ENCODE measurements at places on chromosomes 3 and 15. TPM values are rescaled to one million over a fixed set of nuclear protein-coding genes. Genes with fewer than 3 reads are reported as not detected.
A peak's percentile ranks its signal among the peaks of the same experiment; 100 is the strongest.

Gene DPPA2
- not detected for total RNA-seq

Gene TF
- under 0.01 TPM for total RNA-seq

Gene C3orf80
- 0.73 TPM for total RNA-seq

Gene CHP1
- total RNA-seq = 106 TPM

Gene RASL12
- total RNA-seq = 0.58 TPM

Gene STRA6
- not detected for total RNA-seq

Gene CD86
- not detected for total RNA-seq

GRCh38 chr3:118527514-118528044, 507.1 kb downstream of the IGSF11 start:
- no peak for DNase-seq

- DNase-seq = no peak
Observed at GRCh38 chr15:63797116-63797515, 36.6 kb downstream of the HERC1 start.

DNA sequence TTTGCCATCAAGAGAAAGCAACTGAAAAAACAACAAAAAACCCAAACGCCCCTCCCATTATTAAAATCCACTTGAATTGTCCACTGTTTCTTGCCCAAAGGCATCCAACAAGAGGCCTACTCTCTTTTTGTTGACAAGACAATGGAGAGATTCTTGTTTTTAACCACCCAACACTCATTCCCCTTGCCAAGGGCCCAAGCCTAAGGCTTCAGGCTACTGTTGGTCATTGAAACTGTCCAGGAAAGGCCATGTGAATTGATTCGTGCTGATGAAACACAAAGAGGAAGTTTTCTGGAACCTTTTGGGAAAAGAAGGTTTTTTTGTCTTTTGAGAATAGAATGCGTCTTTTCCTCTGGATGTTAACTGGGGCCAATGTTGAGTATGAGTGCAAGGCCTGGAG, 157.4 kb upstream of the PFN2 start:
- no peak for DNase-seq

DNA sequence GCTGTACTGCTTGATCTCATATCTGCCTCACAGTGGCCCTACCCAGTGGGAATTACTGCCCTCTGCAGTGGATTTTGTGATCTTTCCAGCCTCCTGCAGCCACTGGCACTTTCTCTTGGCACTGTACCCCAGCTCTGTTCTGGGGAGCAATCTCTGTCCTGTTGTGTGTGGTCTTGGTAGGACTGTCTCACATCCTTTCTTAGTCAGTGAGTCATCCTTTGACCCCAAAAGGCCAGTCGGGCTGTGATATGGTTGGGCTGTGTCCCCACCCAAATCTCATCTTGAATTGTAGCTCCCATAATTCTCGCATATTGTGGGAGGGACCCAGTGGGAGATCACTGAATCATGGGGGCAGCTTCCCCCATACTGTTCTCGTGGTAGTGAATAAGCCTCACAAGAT, 133.3 kb upstream of the TPM1 start:
- DNase-seq = no peak

- DNase-seq = no peak
Observed at GRCh38 chr3:851098-851790, 241.6 kb upstream of the CNTN6 start.

DNA sequence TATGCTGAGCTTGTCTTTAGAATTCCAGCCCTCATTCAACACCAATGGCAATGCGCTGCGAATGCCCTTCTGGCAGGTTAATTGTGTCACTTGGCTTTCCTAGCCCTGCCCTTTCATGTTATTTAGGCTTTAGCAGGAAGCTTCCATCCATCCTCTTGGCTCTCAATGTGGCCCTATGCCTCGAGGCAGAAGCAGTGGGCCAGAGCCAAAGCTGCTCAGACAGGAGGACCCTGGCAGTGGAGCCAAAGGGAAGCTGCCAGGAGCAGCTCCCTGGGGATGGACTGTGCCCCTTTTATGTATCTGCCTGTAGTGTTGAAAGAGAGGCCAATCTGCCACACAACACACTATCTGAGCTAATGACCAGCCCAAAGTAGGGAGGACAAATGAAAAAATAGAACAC, 376.4 kb downstream of the CTNNB1 start:
- DNase-seq = no peak

- peak; percentile 20 for DNase-seq
Observed at GRCh38 chr3:120244834-120245225, 40.2 kb downstream of the GPR156 start.

GRCh38 chr3:197373096-197373495, 74.7 kb upstream of the DLG1 start:
- no peak for DNase-seq

DNA sequence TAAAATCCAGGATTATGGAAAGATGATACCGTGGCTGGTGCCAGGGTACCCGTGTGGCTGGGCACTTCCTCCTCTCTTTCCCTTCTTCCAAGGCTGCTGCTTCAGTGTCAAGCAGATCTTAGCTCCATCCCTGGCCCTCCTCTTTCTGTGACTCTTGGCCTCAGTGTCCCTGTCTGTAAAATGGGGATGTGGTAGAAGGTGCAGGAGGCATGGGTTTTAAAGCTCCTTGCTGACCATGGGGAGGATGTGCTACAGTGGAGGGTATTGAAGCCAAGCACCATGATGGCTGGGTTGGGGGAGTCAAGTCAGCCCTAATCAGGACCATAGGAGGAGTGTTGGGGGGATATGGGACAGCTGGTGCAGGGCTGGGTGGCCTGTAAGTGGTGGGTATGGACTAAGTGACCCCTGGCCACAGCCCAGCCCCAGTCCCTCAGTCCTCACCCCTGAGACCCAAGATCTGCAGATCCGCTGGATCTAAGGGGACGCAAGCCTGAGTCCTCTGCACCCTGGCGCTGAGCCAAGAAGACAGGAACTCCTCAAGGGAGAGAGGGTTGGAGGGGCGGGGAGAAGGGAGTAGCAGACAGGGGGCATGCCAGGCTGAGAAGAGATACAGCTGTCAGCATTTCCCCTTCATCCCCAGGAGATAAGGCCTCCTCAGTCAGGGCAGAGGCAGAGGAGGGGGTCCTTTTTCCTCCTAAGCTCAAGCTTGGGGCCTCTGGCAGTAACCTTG, 12.0 kb downstream of the PTH1R start:
- no peak for DNase-seq

GRCh38 chr15:69861331-69862171, 236.2 kb downstream of the TLE3 start:
- no peak for DNase-seq

DNA sequence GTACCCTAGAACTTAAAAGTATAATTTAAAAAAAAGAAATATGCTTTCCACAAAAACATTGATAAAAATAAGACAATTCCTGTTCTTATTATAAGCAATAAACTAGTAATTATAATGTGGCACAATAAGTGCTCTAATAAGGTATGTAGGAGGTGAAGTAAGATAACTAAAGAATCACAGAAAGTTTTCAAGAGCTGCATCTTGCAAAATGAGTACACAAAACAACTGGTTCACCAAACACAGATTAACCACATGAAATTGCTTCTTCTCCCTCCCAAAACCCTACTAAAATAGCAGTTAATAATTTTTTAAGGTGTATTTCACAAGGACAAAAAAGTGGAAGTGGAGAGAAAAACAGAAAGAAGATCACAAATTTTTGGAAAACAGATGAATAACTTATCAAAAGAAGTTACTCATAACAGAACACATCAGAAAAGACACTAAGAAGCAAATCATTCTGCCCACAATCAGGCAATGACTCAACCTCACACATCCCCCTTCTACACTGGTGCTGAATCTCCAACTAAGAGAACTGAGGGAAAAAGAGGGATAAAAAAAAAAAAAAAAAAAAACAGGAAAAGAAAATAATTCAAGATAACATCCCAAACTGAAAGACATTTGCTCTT, 64.2 kb downstream of the TBC1D5 start:
- no peak for DNase-seq

DNA sequence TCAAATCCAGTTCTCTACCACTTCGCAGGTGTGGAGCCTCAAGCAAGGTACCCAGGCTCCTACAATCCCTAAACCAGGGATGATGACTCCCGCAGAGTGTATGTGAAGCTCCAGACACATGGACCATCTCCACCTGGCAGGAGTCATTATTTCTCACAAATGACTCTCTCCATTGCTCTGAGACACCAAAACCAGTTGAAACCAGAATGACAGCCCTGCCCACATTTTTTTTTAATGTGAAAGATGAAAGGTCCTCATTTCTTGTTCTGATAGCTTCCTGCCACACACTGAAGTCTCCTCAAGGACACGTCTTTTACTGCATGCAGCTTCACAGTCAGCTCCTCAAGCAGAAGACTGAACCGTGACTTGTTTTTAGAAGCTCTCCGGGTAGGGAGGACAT, 61.4 kb upstream of the ZBTB38 start:
- no peak for DNase-seq

- DNase-seq = peak; percentile 23
Observed at GRCh38 chr15:88284318-88284998, 27.9 kb upstream of the NTRK3 start.

DNA sequence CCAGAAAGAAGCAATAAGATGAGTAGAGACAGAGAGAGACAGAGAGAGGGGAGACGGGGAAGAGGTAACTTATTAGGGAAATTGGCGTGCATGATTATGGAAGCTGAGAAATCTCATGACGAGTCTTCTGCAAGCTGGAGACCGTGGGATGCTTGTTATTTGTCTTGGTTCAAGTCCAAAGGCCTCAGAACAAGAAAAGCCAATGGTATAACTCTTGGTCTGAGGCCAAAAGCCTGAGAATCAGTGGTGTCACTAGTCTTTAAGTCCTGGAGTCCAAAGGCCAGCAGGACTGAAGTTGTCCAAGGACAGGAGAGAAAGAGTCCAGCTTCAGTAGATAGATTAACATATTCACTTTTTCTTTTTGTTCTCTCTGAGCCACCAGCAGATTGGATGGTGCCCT, 613.6 kb downstream of the CADM2 start:
- no peak for DNase-seq

DNA sequence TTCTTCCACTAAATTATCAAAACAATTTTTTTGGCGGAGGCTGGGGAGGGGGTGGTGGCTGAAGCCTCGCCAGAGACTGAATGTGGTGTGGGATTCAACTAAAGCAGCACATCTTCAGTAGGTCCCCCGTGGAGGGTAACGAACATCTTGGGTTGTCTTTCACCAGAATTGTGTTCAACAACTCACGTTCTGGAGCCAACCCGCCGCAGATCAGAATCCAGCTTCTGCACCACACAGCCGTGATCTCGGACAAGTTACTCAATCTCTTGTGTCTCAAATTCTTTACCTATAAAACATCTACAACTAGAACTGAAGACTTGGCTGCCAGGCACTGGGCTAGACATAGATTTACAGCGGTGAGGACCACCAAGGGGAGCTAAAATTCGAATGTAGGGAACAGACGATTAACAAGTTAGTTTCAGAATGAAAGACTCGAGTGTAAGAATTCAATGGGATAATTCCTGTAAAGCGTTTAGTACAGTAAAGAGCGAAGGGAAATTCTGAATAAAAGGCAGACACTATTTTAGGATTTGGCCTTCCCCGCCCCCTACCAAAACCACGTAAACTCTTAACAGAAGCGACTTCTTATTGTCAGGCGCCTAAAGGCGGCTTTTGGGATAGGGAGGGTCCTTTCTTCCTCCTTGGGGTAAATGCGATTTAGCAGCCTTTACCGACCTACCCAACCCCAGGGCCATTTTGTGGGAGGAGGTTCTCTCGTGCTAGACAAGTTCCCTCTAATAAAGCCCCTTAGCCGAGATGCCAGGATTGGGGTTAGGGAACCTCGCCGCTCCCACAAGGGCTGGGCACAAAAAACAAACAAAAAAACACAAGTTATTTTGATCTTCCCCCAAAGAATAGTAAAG, 697 bp upstream of the RAB5A start:
- peak; percentile 22 for DNase-seq

DNA sequence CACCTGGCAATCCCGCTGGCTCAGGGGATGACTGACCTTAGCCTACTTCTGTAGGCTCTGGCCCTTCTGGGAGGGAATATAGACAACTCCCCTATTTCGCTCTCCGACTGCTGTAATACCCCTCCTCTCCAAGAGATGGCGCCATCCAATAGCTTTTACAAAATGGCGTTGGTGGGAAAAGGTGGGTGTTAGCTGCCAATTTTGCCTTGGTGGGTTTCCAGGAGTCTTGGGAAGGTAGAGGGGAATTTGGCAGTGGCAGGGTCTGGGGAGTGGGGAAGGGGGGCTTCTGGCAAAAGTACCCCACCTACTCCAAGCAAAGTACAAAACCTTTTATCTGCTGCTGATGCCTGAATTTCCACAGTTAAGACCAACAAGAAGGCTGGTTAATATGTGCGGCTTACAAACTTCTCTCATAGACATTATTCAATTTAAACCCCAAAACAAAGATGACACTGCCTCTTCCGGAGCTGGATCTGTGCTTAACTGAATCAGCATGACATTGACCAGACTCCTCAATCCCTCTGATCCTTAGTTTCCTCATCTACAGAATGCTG, 62.1 kb downstream of the RASGRF1 start:
- DNase-seq = peak; percentile 64

GRCh38 chr3:39541917-39542329, 74.4 kb downstream of the MOBP start:
- DNase-seq = peak; percentile 8

DNA sequence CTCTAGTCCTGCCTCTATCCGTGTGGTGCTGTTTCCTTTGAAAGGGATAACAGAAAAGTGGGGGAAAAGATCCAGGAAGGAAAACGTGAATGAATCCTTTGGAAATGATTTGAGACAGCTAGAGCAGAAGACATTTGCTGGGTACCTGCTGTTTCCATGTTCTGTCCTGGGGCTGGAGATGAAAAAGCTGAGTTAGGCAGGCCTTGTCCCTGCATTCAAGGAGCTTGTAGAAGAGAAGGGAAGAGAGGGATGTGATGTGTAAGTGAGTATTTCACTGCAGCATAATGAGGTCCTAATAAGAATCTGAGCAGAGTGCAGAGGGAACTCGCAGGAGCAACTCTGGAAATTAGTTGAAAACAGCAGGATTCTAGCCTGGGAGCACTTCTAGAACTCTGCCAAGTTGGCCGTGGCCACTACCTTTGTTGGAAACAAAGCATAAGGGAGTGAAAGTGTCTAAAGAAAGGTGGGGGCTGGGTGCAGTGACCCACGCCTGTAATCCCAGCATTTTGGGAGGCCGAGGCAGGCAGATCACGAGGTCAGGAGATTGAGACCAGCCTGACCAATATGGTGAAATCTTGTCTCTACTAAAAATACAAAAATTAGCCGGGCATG, 13.8 kb upstream of the SEMA4B start:
- no peak for DNase-seq

GRCh38 chr3:163916596-163917560, 1161.4 kb downstream of the SI start:
- peak; percentile 33 for DNase-seq

All from stomach (tissue), 19 donors.